ENCODE measurements at places on chromosomes 5 and 9.

DNA sequence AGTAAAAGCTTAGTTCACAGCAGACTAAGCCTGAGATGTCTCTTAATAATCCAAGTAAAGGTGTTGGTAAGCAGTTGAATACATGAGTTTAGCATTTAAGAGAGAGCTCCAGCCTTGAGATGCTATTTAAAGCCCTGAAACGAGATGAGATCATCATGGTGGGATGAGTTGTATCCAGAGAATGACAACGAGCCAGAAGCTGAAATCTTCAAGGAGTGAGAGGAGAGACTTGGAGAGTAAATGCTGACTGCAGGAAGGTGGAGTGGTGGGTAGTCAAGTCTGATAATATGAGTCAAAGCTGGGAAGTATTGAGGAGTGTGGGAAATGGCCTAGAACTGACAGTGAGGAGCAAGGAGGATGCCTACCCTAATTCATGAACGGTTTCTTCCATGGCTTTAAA is 53.7 kb downstream of the PLAC8L1 start:
- no peak for DNase-seq

DNA sequence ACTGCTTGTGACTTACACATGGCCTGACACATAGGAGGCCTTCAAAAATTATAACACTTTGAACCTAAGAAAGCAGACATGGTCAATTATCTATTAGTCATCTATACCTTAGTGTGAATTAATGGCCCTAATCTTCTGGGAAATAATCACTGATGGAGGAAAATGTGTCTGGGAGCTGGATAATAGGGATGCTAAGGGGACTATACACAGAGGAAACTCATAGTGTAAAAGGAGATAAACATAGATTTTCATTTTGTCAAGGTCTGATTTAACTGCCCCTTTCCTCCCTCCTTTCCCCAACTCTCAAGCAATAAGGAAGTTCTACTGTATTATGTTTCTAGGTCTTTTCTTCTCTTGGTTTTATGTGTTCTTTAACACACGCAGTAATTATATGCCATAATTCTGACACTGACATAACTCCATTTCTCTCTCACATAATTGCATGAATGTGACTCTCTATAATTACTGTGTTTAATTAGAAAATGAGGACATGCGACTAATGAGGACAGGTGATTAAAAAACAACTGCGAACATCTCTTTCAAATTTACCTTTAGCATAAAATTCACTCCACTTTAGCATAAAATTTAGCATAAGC is 18.7 kb upstream of the PRELID2 start:
- DNase-seq: no peak

GRCh38 chr5:35863159-35863558 is 6.5 kb downstream of the IL7R start:
- DNase-seq: no peak

- DNase-seq: no peak
Observed at GRCh38 chr9:19665146-19665863, 123.5 kb downstream of the SLC24A2 start.

GRCh38 chr9:2634818-2635217 is 13.2 kb downstream of the VLDLR start:
- no peak for DNase-seq

DNA sequence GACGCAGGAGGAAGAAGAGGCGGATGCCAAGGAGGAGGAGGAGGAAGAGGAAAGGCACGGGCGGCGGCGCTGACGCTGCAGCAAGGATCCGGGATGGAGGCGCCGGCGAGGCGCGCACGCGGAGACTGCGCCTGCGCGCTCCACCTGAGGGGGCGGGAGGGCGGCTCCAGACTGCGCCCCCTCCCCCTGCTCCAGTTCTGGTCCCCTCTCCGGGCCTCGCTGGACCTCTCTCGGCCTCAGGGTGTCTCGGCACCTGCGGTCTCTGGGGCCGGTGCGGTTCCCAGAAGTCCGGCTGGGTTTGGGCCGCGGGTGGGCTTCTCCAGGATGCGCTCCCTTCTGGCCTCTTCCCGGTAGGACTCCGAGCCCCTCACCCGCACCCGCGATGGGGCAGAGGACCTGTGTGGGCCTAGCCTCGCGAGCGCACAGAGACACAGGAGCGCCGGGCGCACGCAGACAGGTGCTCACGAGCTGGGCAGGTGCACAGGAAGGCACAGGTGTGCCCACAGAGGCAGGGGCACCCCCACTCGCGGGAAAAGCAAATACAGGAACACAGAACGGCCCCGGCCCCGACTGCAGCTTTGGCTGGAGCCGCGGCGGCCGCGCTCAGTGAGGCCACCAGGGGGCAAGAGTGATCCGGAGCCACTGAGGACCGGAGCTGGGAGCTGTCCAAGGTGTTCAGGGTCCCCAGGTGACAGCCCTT is at the start of gene NPDC1:
NPDC1 (minus strand) TSS at position 90 of the 700 bp plus-strand sequence. CDS start 188 bp downstream, outside the sequence.
- peak; percentile 85 for DNase-seq

DNA sequence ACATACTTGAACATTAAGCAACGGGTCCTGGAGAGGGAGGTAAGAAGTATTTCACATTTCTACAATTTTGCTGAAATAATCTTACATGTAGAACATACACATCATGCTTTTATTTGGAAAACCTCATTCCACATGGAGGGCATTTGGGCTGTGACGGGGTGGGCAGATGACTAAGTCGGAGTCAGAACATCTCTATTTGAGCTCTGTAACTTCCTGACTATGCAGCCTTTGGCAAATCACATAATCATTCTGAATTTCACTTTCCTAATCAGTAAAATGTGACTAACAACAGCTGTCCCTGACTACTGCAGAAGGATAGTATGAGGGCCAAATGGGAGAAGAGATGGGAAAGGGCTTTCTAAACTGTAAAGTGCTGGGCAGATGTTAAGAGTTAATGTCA is 17.1 kb upstream of the IL6ST start:
- no peak for DNase-seq

DNA sequence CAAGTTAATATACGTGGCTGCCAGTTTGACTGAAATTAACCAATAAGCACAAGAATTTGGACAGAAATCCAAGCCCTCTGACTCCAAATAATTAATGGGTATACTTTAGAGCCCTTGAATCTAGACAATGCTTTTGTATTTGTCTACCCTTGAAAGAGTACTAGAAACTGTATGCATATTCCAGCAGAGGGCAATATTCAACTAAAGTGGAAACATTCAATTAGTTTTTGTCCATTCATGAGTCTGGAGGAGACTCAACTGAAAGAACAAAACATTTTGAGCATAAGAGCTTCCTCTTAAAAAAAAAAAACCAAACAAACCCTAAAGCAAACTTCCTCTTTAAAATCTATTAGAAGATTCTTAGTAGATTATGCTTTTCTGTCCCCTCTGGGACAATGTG is 157.8 kb downstream of the ARHGEF28 start:
- peak; percentile 24 for DNase-seq

DNA sequence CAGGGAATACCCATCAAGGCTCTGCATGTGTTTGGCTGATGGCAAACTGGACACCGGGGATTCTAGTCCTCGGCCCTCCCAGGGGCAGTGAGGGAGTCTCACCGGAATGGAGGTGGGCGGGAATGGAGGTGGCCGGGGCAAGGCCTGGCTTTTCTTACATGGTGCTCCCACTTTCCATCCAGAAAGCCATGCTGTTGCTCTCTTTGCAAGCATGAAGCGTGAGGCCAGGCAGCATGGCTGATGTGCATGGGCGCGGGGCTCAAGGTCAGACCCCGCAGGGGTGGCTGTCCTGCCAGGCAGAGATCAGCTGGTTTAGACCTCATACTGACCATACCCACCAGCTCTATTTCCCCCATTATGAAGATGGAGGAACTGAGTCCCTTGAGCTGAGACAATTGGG is 108.0 kb upstream of the PHYKPL start:
- DNase-seq: no peak

- DNase-seq: no peak
Observed at GRCh38 chr5:43753069-43753468, 150.1 kb downstream of the NNT start.

GRCh38 chr9:137460363-137461315 is 1.5 kb upstream of the NSMF start:
- no peak for DNase-seq

GRCh38 chr5:159133041-159133741 is 33.5 kb upstream of the EBF1 start:
- peak; percentile 69 for DNase-seq

GRCh38 chr5:6401410-6401809 is 23.1 kb upstream of the MED10 start:
- no peak for DNase-seq

DNA sequence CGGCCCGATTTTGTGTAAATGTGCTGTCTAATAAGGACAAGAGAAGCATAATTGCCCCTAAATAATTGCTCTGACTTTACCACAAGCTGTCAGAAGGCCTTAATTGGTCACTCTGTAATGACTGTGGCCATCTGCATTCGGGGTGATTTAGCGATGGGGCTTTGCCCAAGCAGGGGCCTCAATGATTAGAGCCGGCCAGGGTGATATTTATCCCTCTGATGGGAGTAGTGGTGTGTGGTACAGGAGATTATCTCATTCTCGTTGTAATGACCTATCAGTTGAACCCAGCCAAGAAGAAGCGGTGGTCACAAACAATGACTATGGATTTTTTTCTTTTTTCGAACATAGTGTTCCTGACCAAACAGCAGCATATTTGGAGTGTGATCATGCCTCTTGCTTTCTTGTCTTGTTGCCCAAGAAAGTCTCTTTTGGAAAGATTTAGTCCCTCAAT is 72.0 kb upstream of the SAP30L start:
- no peak for DNase-seq

- no peak for DNase-seq
Observed at GRCh38 chr5:86858442-86858841, 240.7 kb downstream of the COX7C start.

DNA sequence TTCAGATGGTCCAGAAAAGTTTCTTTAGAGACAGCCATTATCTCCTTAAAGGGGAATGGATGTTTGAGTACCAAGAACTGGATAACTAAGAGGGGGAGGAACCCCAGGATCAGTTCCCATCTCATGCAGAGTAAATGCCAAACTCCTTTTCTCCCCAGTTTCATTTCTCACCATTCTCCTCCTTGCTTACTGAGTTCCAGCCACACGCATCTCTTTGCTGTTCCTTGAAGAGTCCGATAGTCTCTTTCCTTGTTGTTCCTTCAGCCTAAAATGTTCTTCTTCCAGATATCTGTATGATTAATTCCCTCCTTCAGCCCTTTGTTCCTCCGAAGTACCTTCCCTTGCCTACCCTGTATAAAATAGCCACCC is 30.0 kb downstream of the KDM4C start:
- no peak for DNase-seq

GRCh38 chr5:37664551-37664950 is 175.3 kb downstream of the GDNF start:
- no peak for DNase-seq

DNA sequence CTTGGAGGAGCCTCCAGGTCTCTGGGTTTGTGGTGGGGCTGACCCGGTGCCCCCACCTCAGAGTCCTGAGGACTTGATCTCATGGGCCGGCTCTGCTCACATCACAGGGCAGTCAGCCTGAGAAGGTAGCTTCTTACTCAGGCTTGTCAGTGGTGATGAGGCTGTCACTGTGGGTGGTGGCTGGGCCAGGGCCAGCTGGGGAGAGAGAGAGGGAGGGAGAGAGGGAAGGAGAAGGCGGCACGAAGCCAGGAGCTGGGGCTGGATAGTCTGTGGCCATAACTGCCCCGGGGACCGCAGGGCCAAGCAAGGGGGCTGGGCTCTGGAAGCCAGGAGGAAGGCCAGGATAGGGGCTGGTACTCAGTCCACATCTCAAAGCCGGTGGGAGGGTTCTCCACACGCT is 6.5 kb downstream of the NTNG2 start:
- no peak for DNase-seq

DNA sequence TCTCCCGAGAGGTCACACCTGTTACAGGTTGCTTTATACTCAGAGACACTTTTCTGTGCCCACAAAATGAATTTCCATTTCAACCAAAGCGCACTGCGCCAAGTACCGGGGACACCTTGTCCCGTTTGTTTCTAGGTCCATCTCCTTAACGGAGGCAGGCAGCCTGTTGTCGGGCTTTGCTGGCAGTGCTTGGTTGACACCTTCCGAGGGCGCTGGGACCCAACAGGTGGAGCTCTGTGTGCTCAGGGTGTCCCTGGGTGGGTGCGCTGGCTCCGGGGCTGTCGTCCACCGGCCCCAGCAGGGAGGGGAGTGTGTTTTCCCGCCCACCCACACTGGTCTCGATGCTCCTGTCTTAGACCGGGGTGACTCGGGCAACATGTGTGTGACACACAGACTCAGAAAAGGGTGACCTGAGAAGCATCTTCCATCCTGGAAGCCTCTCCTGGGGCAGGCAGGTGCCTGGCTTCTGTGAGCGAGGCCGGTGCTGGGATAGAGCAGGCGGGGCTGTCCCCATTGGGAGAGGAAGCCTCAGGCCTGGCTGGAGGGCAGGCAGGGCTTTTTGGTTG is 8.5 kb downstream of the RNU6ATAC start:
- DNase-seq: no peak

All from tongue (tissue), 3 donors.